ENCODE measurements at places on chromosomes 4 and X. TPM values are rescaled to one million over a fixed set of nuclear protein-coding genes. Genes with fewer than 3 reads are reported as not detected.

The MED14 gene
- 5.2 TPM for total RNA-seq

The GPR173 gene
- total RNA-seq: not detected

The FRMD7 gene
- total RNA-seq: not detected

The PLXNB3 gene
- not detected for total RNA-seq

The SPANXB1 gene
- total RNA-seq: not detected

The FGF2 gene
- 30.9 TPM for total RNA-seq

The GLUD2 gene
- 1.4 TPM for total RNA-seq

The MAGEB17 gene
- not detected for total RNA-seq

The DGKQ gene
- total RNA-seq: 12.9 TPM

The HS3ST1 gene
- not detected for total RNA-seq

Measured in G401 (cell line).